ENCODE measurements at places on chromosomes 4 and X.

DNA sequence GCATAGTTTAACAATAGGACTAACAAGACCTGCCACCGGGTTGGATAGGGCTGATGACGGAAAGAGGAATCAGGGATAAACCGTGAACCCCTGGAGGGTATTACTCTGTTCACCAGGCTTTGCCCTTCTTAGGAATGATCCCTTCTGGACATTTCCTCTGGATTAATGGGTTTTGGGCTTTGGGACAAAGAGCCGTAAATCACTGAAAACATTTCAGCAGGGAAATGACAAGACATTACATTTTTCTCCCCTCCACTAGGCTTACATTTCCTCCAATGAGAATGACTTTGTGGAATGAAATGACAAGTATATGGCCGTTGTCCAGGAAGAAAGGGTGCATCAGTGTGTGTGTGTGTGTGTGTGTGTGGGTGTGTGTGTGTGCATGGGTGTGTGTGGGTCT, 25.9 kb upstream of the RBPJ start:
- DNase-seq = no peak

DNA sequence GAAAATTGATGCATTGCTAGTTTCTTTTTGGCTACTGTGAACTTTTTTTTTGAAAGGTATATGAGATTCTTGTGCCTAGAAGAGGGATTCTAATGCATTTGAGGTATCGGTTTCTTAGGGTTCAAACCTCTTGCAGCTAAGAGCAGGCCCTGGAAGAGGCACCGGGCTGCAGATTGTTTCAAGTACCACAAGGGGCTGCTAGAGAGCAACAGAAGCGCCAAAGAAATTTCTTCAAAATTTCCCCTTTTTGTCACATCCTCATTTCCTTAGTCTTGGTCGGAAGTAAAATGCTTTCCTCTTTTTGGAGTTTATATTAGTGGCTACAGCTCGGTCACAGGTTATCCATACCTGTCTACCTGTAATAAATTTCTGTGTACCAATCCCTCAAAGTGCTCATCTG, 89.8 kb downstream of the PDGFRA start:
- no peak for DNase-seq

DNA sequence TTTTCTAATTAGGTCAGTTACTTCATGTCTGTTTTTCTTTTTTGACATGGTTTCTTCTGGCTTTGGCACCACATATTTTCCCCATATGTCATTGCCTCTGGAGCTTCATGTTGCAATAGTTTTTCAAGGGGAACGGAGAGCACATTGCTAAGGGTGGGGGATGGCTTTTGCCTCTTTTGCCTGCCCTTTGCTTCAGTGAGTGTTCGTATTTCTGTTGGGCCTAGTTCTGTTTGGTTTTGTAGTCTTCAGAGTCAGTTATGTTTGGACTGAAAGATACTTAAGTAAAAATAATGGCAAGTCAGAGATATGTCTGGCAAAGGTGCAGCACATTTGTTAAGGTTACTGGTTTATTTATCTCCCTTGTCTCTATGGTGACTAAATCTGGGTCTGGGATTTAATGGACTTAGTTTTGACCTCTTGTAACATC, 29.1 kb downstream of the FHL1 start:
- DNase-seq = no peak

DNA sequence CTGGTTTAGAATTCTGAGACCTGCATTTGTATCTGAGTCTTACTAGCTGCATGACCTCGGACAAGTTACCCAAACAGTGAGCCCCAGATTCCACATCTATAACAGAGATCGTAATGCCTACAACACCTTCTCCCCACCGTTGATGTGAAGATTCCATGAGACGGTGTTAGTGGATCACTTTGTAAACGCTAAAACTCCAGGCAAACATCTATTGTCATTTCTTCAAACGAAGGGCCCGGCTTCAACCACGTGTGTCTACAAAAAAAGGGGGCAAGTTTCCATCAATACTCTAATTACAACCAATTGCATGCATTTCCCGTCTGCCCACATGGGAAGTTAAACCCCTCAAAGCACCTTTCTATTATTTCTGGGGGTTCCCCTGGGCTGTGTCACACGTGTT, 99.1 kb upstream of the ENPP6 start:
- DNase-seq = no peak

- no peak for DNase-seq
Measured at GRCh38 chr4:2241003-2241402, 918 bp downstream of the HAUS3 start.

- DNase-seq = no peak
Measured at GRCh38 chr4:41129128-41129754, 85.1 kb downstream of the APBB2 start.

- no peak for DNase-seq
Measured at GRCh38 chr4:39066371-39066770, 4.3 kb downstream of the KLHL5 start.

DNA sequence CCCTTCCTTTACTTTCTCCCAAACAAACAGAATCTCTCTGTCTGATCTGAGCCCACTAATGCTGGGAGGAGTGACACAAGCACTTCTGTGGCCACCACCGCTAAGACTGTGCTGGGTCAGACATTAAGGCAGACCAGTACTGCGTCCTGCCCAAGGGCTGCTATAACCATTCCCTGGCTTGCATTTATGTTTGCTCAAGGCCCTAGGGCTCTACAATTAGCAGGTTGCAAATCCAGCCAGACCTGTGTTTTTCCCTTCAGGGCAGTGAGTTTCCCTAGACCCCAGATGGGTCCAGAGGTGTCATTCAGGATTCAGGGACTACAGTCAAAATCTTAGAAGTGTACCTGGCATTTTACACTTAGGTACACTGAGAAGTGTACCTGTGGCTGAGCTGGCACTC, 89.7 kb downstream of the SPANXN4 start:
- no peak for DNase-seq

DNA sequence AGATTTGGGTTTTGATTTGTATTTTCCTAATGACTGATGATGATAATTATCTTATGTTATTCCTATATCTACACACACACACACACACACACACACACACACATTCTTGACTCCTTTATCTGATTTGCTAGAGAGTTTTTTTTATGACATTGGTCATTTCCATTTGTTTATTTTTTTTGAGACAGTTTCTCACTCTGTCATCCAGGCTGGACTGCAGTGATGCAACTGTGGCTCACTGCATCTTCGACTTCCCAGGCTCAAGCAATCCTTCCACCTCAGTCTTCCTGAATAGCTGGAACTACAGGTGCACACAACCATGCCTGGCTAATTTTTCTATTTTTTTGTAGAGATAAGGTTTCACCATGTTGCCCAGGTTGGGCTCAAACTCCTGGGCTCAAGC, 6.7 kb downstream of the ZNF81 start:
- DNase-seq = no peak

GRCh38 chrX:152913910-152914309, 16.0 kb downstream of the ZNF185 start:
- DNase-seq = no peak

DNA sequence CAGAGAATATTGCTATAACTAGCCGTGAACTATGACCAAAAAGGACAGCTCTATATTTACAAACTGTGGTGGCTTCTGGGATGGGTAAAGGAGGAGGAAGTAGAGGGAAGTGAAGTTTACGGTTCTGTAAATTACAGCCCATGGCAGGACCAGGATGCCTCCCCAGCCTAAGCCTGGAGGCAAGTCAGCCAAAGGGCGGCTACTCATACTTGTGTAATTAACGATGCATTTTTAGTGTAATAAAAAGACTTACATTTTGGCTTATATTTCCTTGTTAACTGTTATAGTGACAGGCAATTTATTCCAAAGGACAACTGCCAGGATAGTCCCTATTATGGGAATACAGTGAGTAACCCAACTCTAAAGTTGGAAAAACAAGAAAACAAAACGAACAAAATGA, 139.9 kb upstream of the OTUD4 start:
- no peak for DNase-seq

- no peak for DNase-seq
Measured at GRCh38 chr4:113248320-113248719, 198.9 kb downstream of the ANK2 start.

DNA sequence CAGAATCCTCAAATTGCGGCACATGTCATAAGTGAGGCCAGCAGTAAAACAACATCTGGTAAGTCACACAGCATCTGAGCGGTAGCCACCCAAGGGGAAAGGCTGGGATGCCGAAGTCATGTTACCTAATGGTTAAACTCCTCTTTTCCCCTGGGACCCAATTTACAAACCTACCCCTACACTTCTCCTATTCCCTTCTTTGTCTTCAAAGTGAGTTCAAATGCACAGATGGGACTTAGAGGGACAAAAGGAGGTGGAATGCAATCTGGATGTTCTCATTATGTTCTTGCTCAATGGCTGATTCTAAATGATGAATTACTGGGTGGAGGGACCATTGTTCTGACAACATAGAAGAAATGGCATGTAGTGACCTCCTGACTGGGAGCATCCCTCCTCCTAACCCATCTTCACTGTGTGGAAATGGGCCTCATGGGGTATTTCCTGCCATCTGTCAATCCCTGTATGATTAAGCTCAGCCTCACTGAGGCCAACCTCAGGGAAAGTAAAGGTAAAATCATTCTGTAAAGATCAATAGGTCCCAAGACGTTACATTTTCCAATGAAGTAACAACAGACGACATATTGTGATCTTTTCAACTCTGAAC, 8.5 kb downstream of the CD40LG start:
- DNase-seq = no peak

DNA sequence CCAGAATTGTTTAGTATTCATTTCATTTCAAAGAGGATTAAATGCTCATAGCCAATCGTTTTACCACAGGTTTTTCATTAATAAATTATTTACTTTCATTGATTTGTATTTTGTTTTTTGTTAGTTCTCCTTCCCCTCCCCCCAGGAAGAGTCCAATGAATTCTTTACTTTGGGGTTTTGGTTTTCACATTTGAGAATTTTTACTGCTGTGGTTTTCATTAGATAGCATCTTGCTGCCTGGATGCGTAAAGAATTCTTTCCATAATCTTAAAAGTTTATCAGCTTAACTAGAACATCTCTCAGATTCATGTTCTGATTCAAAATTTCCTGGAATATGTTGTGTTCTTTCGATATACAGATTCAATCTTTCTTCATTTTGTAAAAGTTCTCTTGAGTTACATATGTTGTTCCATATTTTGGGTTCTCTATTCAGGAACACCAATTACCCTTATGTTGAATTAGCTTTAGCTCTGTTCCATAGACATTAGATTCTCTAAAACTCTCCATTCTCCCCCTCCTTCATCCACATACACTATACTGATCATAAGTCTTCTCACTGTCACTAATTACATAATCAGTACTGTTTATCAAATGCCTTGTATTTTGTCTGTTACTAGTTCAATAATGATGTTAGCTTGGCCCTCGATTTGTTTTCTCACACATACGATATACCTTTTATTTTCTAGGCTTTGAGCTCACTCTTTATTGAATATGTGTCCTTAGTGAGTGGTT, 184.4 kb downstream of the CAMK2D start:
- DNase-seq = no peak

GRCh38 chrX:136862546-136862945, 18.0 kb downstream of the RBMX start:
- DNase-seq = no peak

DNA sequence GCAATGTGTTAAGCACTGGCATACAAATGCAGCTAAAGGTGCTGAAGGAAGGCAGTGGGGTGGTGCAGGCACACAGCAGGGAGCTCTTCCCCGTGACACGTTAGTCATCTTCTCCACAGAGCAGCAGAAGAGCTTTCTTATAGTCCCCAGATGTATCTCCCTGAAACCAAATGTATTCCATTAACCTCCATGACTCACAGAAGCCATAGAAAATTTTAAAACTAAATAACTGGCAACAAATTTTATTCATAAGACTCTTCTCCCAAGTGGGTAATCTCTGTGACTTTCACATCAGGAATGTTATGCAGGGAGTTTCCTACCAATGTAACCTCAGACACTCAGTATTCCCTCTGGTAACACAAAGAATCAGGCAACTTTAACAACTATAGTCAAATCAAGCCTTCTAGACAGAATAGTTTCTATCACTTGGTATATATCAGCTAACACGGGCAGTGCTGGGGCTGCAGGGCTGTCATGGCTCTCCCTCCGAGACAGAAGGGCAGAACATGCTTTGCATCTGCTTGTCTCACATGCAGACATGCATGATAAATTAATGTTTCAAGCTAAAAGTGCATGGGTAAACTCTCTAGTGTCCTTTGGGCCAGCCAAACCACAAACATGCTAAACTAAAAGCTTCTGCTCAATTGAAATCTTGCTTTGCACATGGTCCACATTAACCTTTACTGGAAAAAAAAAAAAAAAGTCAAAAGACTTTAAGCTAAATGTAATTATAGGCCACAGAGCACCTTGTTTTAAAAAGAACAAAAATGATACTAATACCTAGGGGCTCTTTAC, 28.2 kb downstream of the ANXA5 start:
- DNase-seq = no peak

DNA sequence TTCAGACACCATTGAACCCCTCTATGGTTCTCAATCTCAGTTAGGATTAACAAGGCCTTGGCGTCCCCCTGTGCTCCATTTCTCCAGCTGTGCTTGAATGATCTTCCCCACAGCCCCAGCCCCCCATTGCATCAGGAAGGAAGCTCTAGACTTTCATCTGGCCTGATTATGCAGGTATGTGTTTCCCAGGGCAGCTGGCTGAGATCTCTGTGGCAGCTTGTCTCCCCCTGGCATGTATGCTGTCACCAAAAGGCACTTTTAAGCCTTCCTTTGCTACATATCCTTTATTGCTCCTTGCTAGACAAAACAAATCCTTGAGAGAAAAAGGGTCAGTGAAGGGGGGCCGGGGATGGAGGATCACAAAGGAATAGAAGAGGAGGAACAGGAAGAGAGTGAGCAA, 1056.0 kb upstream of the SLIT2 start:
- DNase-seq = no peak

GRCh38 chrX:129586446-129586845, 46.4 kb downstream of the OCRL start:
- no peak for DNase-seq

GRCh38 chrX:13265111-13265510, 54.7 kb downstream of the ATXN3L start:
- DNase-seq = no peak

DNA sequence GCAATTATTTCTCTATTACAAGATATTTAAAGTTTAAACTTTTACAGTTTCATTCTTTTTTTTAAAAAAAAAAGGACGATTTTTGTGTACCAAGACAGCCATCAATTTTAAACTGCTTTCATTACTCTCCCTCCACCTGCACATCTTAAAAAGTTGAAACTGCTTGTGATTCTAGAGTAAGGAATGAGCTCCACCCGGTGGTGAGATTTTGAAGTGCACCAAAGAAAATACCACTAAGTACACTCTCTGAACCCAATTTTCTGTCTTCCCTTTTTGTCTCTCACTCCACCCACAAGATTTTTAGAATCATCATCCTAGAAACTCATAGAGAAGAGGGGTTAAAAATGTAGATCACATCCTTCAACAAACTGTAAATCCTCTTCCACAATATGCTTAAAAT, 91.3 kb upstream of the WDR44 start:
- DNase-seq = peak; percentile 0

GRCh38 chr4:5812506-5813229, 80.2 kb downstream of the CRMP1 start:
- no peak for DNase-seq

GRCh38 chr4:168880811-168881595, 129.1 kb downstream of the CBR4 start:
- no peak for DNase-seq

Data from activated CD8-positive, alpha-beta memory T cell treated with anti-CD3 and anti-CD28 coated beads for 48 hours (primary cell).